ENCODE measurements at places on chromosomes 11 and 22. TPM values are rescaled to one million over a fixed set of nuclear protein-coding genes. Genes with fewer than 3 reads are reported as not detected.

GRCh38 chr11:19691815-19692500, 20.7 kb upstream of the NAV2 start:
- H3K36me3 ChIP-seq, result no peaks in the 10 kb centered on the region
- DNase-seq, result no peak
- no peaks in the 10 kb centered on the region for H3K27me3 ChIP-seq
- no peaks in the 10 kb centered on the region for H3K4me1 ChIP-seq
- no peak overlapping the region for H3K27ac ChIP-seq

DNA sequence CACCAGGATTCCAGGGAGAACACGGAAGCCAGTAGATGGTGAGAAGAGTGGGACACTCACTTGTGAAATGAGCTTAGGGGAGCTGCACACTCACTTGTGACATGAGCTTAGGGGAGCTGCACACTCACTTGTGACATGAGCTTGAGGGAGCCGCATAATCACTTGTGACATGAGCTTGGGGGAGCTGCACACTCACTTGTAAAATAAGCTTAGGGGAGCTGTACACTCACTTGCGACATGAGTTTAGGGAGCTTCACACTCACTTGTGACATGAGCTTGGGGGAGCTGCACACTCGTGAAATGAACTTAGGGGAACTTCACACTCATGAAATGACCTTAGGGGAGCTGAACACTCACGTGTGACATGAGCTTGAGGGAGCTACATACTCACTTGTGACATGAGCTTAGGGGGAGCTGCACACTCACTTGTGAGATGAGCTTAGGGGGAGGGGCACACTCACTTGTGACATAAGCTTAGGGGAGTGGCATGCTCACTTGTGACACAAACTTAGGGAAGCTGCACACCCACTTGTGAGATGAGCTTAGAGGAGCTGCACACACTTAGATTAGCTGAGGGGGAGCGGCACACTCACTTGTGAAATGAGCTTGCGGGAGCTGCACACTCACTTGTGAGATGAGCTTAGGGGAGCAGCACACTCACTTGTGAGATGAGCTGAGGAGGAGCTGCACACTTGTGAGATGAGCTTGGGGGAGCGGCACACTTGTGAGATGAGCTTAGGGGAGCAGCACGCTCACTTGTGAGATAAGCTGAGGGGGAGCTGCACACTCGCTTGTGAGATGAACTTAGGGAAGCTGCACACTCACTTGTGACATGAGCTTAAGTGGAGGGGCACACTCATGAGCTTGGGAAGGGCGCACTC, 59.0 kb downstream of the NCAPD3 start:
- no peak overlapping the region for H3K4me3 ChIP-seq
- no peak for DNase-seq
- no peaks in the 10 kb centered on the region for H3K4me1 ChIP-seq
- H3K27ac ChIP-seq, result no peak overlapping the region

DNA sequence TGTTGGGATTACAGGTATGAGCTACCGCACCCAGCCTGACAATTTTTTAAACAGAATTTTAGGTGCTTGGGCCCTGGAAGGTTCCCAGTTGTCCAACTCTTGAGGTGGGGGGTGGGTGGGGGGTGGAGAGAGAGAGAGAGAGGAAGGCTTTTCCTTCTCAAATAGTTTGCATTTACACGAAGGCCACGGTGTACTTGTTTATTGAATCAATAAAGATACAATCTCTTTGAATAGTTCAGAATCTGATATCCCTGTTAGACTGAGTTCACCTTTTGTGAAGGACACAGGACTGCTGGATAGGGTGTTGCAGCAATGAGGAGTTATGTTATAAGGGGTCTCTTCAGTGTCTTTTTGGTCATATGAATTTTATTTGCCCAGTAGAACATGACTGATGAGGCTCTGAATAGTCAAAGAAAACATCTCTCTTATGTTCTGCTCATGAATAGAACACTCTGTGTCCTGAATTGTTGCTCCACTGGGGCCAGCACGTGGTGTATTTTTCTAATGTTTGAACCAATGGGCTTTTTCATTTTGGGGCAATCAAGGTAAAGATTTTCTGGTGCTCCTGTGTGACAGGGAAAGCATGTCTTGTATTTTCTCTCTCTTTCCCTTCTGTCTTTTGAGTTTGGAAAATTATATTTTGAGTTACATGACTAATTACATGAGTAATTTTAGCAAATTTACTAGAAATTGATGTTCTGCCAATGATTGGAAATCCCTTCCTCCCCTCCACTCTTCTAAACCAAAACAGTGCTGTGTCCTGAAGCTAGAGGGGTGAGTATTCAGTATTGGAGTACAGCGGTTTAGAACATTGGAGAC, 61.7 kb downstream of the PTPRJ start:
- no peak for DNase-seq
- no peaks in the 10 kb centered on the region for H3K27me3 ChIP-seq
- no peak overlapping the region for H3K27ac ChIP-seq
- H3K36me3 ChIP-seq, result no peaks in the 10 kb centered on the region

GRCh38 chr11:59423835-59424234, 2.4 kb downstream of the OR5A2 start:
- H3K4me3 ChIP-seq, result no peak overlapping the region
- no peak overlapping the region for H3K27ac ChIP-seq
- H3K4me1 ChIP-seq, result no peaks in the 10 kb centered on the region
- no peak for DNase-seq
- no peaks in the 10 kb centered on the region for H3K36me3 ChIP-seq

- no peaks in the 10 kb centered on the region for H3K36me3 ChIP-seq
- no peak overlapping the region for H3K4me3 ChIP-seq
- H3K27ac ChIP-seq, result no peak overlapping the region
These were observed 4.4 kb upstream of the KRTAP5-9 start for GRCh38 chr11:71543866-71544265.

GRCh38 chr11:67016550-67016949, 6.4 kb upstream of the SYT12 start:
- H3K4me1 ChIP-seq, result no peaks in the 10 kb centered on the region
- DNase-seq, result no peak
- H3K27ac ChIP-seq, result no peak overlapping the region
- no peaks in the 10 kb centered on the region for H3K27me3 ChIP-seq
- no peaks in the 10 kb centered on the region for H3K36me3 ChIP-seq

DNA sequence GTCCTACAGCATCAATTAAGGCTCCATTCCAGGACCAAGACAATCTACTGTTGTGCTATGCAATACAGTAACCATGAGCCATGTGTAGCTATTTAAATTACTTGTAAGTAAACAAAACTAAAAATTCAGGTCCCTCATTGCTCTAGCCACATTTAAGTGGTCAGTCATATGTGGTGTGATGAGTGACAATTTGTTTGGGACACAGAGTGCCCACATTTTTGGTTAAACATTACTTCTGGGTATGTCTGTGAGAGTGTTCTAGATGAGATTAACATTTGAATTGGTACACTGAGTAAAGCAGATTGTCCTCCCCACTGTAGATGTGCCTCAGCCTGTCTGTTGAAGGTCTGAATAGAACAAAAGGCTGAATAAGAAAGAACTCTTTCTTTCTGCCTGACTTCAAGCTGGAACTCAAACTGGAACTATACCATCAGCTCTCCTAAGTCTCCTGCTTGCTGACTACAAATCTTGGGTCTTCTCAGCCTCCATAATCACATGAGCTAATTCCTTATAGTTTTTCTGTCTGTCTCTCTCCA, 15.8 kb downstream of the KBTBD3 start:
- peaks cover 12% of the 10 kb centered on the region for H3K36me3 ChIP-seq
- no peak for DNase-seq
- no peak overlapping the region for H3K27ac ChIP-seq
- no peaks in the 10 kb centered on the region for H3K4me1 ChIP-seq

DNA sequence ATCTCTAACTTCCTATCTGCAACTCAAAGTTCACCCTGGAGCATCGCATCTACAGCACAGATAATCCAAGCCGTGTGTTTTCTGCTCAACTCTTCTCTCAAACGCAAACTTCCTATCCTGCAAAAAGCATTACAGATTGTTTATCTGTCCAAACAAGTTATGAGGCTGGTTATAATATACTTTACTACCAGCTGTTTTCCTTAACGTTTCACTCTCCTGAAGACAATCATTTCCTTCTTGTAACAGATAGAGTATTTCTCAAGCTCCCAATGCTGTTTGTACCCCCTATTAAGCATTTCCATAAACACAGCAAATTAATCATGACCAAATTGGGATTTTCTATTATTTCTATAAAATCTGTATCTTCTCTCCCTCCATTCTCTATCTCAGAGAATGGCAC, 84.7 kb downstream of the SBF2 start:
- no peaks in the 10 kb centered on the region for H3K36me3 ChIP-seq
- H3K27ac ChIP-seq, result no peak overlapping the region
- H3K4me3 ChIP-seq, result no peak overlapping the region
- no peaks in the 10 kb centered on the region for H3K27me3 ChIP-seq

GRCh38 chr22:46073683-46074504, 76.4 kb upstream of the PPARA start:
- no peaks in the 10 kb centered on the region for H3K27me3 ChIP-seq
- peak; percentile 69 for DNase-seq
- H3K27ac ChIP-seq, result peak overlapping the region; percentile 96
- no peaks in the 10 kb centered on the region for H3K36me3 ChIP-seq

The CCDC116 gene
- total RNA-seq, result not detected

The ZFTA gene
- 34.7 TPM for total RNA-seq

The FOLH1 gene
- not detected for total RNA-seq

GRCh38 chr22:33875316-33875715, 45.0 kb downstream of the LARGE1 start:
- H3K27ac ChIP-seq, result no peak overlapping the region
- no peak for DNase-seq
- no peaks in the 10 kb centered on the region for H3K27me3 ChIP-seq
- H3K36me3 ChIP-seq, result no peaks in the 10 kb centered on the region
- H3K4me3 ChIP-seq, result no peak overlapping the region

GRCh38 chr11:134882671-134883297, 470.7 kb upstream of the B3GAT1 start:
- no peak overlapping the region for H3K27ac ChIP-seq
- H3K27me3 ChIP-seq, result no peaks in the 10 kb centered on the region
- H3K4me3 ChIP-seq, result no peak overlapping the region
- no peaks in the 10 kb centered on the region for H3K36me3 ChIP-seq
- DNase-seq, result no peak

The OR52N4 gene
- not detected for total RNA-seq

The SLCO2B1 gene
- 403 TPM for total RNA-seq

DNA sequence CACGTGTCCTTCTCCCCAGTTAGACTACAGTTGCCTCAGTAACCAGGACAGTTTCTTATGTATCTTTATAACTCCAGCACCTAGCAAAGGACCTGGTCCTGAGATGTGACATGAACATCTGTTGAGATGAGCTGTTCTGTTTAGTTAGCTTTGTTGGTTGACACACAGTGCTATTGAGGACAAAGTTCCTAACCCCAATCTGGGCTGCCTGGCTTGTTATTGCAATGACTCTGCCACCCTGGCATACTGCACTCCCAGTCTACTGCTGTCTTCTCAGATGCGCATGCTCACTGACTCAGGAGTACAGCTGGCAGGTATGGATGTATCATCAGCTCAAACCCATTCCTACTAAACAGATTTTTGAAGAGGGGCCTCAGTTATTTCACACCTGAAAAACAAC, 7.4 kb downstream of the DESI1 start:
- no peak overlapping the region for H3K4me3 ChIP-seq
- H3K27me3 ChIP-seq, result no peaks in the 10 kb centered on the region
- H3K27ac ChIP-seq, result no peak overlapping the region
- H3K4me1 ChIP-seq, result no peaks in the 10 kb centered on the region
- DNase-seq, result no peak
- H3K36me3 ChIP-seq, result no peaks in the 10 kb centered on the region

GRCh38 chr11:130536106-130537040, 87.9 kb downstream of the ADAMTS15 start:
- no peaks in the 10 kb centered on the region for H3K4me1 ChIP-seq
- no peaks in the 10 kb centered on the region for H3K36me3 ChIP-seq
- no peak overlapping the region for H3K27ac ChIP-seq
- no peak for DNase-seq
- no peak overlapping the region for H3K4me3 ChIP-seq

GRCh38 chr11:34609850-34610249, 11.0 kb upstream of the EHF start:
- DNase-seq, result no peak
- H3K27me3 ChIP-seq, result no peaks in the 10 kb centered on the region
- H3K36me3 ChIP-seq, result no peaks in the 10 kb centered on the region
- no peak overlapping the region for H3K4me3 ChIP-seq

GRCh38 chr11:30617762-30618161, 31.6 kb upstream of the MPPED2 start:
- H3K27me3 ChIP-seq, result no peaks in the 10 kb centered on the region
- no peak for DNase-seq
- no peaks in the 10 kb centered on the region for H3K36me3 ChIP-seq
- no peak overlapping the region for H3K4me3 ChIP-seq
- H3K4me1 ChIP-seq, result no peaks in the 10 kb centered on the region

The SULT4A1 gene
- total RNA-seq, result not detected

GRCh38 chr11:78399136-78399535, 18.5 kb downstream of the GAB2 start:
- H3K36me3 ChIP-seq, result no peaks in the 10 kb centered on the region
- no peak for DNase-seq
- no peak overlapping the region for H3K4me3 ChIP-seq
- H3K27ac ChIP-seq, result no peak overlapping the region
- peaks cover 3% of the 10 kb centered on the region for H3K4me1 ChIP-seq

The OR51E2 gene
- total RNA-seq, result 2.0 TPM

The APOA5 gene
- total RNA-seq, result not detected

GRCh38 chr22:19902245-19902715, 39.3 kb upstream of the COMT start:
- H3K4me3 ChIP-seq, result no peak overlapping the region
- H3K4me1 ChIP-seq, result no peaks in the 10 kb centered on the region
- H3K27ac ChIP-seq, result no peak overlapping the region
- no peak for DNase-seq
- H3K27me3 ChIP-seq, result no peaks in the 10 kb centered on the region

GRCh38 chr11:1932105-1932480, 12.6 kb downstream of the TNNT3 start:
- H3K4me3 ChIP-seq, result no peak overlapping the region
- no peaks in the 10 kb centered on the region for H3K4me1 ChIP-seq
- DNase-seq, result no peak
- no peaks in the 10 kb centered on the region for H3K27me3 ChIP-seq
- H3K27ac ChIP-seq, result peak overlapping the region; percentile 53

Measured in ascending aorta (tissue), 2 donors.